CD4-positive, alpha-beta T cell treated with Interleukin-10 for 1 hour (primary cell): ENCODE measurements at places on chromosomes 1 and 21.
A peak's percentile ranks its signal among the peaks of the same experiment; 100 is the strongest.

- no peak for DNase-seq
Observed at GRCh38 chr1:216533776-216534175, 110.5 kb upstream of the USH2A start.

- DNase-seq: no peak
Observed at GRCh38 chr1:64975740-64976139, 9.4 kb upstream of the JAK1 start.

DNA sequence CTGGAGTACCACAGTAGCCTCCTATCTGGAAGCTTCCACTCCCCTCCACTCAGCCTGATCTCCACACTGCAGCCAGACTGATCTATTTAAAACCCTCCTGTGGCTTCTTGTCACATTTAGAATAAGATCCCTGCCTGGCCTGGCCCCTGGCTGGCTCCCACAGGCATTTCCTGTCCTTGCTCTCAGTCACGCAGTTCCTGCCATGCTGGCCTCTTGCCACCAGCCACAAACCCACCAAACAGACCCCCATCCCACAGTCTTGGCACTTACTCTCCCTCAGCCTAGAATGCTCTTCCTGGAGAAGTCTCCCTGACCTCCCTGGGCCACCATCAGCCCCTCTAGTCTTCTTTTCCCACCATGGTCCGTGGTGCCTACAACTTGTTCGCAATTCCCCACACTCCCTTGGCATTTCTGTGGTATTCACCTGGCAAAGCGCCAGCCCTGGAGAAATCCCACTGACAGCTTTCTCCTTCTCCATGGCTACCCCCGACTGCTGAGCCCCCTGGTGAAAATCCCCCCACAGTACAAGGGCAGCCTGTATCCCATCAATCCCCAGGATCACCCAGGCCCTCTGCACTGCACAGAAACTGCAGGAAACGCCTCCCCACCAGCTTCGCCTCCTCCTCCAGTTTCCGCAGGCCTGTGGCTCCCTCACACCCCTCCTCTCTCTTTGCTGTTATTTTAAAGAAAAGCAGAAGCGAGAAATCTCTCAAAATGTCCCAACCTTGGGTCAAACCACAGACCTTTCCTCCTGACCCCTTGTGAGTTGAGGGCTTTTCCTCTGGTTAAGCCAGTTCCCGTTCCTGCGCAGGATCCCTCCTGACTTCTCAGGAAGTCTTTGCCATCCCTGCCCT, 94.5 kb downstream of the SYT2 start:
- DNase-seq: no peak

GRCh38 chr1:7365706-7366105, 405.4 kb upstream of the VAMP3 start:
- DNase-seq: no peak

DNA sequence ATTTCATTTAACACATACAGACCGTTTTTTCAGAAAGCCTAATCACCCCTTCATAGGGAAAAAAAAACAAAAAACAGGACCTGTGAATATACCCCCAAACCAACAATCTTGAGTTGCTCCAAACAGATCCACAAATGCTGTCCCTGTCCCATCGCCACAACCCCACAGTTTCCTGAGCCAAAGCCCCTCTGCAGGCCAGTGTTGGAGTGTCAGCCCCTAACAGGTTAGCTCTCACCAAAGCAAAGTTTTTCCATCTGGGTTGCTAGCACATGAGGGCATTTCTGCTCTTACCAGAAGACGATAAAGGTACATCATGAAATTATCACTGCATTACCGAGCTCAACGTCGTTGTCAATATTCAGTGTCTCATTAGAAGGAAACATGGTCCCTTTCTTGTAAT, 40.8 kb downstream of the MCOLN2 start:
- DNase-seq: no peak

DNA sequence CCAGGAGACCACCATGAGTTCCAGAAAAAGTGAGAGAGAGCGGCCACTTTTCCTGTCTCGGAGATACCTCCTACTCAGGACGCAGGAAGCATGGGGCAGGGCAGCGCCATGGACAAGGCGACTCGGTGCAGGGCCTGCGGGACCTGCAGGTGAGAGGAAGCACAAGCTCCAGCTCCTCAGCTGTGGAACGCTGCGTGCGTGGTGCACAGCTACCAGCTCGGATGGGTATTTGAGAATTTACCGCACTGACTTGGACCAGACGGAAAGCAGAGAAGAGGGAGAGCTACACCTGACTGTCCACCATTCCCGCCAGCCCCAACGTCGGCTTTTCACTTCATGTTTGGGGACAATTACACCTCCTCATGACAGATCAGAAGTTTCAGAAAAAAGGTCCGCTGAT, 8.2 kb upstream of the CDK11A start:
- DNase-seq: no peak

- peak; percentile 27 for DNase-seq
Observed at GRCh38 chr1:22089787-22090186, 37.3 kb downstream of the CDC42 start.

DNA sequence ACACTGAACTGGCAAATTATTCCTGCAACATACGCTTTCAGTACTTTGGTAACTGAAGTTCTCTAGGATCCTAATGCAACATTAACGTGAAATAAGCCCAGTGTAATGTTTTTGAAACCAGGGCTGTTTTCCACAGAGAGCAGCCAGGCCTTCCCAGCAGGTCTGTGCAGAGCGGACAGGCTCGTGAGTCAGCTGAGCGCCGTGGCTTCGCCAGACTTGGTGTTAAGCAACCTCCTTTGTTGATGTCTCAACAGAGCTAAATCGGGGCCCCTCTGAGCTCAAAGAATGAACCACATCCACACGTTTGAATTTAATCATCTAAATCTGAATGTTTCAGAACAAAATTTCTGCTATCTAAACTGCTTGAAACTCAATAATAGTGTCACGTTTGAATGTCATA, 181.8 kb upstream of the FMN2 start:
- DNase-seq: no peak

- no peak for DNase-seq
Observed at GRCh38 chr1:198268784-198269645, 112.2 kb downstream of the NEK7 start.

DNA sequence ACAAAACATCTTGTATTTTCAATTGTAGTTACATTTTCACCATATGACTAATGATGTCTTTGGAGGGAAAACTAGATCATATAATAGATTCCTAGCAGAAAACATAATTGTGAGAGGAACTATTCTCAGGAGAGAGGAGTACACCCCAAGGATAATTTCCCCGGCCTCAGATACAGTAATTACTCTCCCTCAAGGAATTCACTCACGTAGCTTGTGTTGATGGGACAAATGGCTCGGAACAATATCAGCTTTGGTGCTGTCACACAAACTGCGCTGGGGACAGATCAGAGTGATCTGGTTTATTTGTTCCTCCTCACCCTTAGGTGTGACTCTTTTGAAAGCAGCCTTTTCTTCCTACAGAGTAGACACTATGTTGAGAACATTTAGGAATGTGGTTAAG, 11.2 kb downstream of the ABCG1 start:
- DNase-seq: no peak

GRCh38 chr1:165073185-165074007, 283.1 kb downstream of the LMX1A start:
- no peak for DNase-seq

- no peak for DNase-seq
Observed at GRCh38 chr21:35475762-35476161, 426.7 kb upstream of the RUNX1 start.

- no peak for DNase-seq
Observed at GRCh38 chr1:28259934-28260802, 850 bp downstream of the SESN2 start.

DNA sequence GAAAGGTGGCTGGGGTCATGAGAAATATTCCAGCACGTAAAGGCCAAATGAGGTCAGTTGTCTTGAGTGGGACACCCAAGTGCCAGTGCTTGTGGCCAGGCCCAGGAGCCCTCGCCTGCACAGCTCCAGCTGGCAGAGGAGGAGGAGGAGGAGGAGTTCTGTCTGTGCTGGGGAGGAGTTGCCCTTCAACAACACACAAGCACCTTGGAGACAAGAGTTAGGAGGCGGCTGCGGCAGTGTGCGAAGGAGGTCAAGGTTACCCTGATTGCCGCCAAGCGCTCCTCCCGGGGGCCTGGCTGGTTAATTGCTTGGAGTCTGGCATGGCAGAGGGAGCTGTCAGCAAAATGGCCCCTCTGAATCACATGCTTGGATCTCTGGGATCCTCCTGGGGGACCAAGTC, 45.1 kb downstream of the GRIK3 start:
- no peak for DNase-seq

DNA sequence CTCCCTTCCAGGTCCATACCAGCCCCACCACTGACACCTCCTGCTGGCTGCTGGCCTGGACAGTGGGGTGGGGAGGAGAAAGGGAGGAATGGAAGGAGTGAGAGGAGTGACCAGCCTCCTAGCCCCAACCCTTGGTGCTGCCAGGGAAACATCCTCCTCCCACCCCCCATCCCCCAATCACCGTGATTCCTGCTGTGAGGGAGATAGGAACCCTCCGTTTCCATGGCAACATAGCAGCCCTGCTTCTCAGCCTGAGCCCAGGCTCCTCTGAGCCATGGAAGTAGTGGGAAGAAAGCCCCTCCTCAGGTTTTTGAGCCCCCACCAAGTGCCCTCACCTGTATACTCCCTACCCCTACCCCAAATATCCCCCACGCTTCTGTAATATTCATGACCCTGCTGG, 44.4 kb upstream of the SCMH1 start:
- DNase-seq: no peak

DNA sequence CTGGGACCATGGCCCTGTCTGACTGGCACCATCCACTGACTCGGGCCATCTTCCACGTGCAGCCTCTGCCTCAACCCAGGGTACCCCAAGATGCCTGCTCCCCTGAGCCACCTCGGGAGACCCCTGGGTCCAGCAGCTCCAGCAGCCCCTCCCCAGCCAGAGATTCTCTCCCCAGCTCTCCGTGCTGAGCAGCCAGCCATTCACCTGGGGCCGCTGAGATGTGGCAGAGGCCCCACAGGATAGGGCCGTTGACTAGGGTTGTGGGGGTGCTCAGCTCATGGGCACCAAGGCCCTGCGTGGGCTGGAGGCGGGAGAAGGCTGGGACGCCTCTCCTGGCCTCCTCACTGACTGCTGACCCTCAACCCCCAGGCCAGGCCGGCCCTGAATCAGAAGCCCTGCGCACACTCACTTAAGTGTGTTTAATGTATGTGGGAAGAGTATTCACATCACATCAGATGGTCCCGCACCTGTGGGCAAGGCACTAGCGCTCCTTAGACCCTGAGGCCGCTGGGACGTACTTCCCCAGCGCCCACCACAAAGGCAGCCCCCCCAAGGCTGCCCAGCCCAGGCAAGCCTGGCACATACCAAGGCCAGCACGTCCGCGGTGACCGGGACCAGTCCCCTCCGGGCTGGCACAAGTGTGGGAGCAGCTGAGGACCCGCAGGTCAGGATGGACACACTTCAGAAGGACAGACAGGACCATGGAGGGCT, 27.8 kb downstream of the SLC19A1 start:
- no peak for DNase-seq

GRCh38 chr1:184447651-184448185, 60.9 kb downstream of the C1orf21 start:
- no peak for DNase-seq

DNA sequence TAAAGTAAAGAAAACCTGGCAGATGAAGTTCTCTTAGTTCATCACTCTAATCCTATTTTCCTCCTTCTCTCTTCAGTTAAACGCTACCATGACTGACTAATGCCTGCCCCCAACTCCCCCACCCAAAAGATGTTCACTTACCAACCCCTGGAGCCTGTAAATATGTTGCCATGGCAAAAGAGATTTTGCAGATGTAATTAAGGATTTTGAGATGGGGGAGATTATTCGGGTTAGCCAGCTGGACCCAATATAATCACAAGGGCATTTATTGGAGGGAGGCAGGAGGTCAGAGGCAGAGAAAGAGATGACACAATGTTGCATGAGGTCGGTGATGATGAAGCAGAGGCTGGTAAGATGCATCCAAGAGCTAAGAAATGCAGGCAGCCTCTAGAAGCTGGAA, 69.3 kb upstream of the PPP2R5A start:
- DNase-seq: no peak

DNA sequence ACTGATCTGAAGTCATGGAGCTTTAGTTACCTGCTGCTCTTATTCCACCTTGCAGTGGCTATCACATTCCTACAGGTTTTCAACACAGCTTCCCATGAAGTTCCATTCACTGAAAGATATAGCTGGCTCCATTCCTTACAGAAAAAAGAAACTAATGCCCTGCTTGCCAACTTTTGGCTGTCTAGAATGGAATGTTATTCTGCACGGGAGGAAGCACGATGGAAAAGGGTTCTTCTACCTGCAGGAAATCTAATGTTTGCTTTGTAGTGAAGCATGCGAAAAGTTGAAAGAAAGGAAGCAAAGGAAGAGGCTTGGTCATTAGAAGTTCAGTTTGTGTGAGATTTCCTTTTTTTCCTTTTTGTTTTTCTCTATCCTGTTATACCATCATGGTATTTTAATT, 32.6 kb downstream of the GIPC2 start:
- no peak for DNase-seq

GRCh38 chr1:169563019-169563615, 23.2 kb downstream of the F5 start:
- DNase-seq: no peak

DNA sequence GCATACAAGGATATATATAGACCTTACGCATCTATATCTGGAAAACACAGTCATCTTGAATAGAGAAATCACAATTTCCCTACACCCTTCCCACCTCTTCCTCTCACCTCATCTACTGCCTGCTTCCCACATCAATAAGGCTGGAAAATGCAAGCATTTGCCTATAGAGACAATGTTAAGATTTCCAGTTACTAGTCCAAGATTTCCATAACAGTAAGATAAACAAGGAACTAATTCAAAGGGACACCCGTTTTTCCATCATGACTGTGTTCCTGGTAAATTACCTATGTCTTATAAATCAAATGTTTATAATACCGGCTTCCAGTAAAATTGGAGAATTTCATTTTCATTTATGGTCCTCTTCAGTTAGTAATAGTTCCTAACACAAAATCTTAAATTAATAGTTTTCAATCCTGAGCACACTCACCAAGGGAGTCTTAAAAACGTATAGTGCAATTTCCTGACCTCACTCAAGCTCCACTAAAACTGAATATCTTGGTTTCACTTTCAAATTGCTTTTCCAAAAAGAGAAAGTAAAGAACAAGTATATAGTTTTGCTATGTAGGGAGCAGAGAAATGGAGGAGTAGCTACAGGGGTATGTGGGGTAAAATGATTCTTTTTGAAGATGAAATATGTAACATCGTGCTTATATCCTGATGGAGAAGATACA, 398.7 kb downstream of the PLPP3 start:
- no peak for DNase-seq

DNA sequence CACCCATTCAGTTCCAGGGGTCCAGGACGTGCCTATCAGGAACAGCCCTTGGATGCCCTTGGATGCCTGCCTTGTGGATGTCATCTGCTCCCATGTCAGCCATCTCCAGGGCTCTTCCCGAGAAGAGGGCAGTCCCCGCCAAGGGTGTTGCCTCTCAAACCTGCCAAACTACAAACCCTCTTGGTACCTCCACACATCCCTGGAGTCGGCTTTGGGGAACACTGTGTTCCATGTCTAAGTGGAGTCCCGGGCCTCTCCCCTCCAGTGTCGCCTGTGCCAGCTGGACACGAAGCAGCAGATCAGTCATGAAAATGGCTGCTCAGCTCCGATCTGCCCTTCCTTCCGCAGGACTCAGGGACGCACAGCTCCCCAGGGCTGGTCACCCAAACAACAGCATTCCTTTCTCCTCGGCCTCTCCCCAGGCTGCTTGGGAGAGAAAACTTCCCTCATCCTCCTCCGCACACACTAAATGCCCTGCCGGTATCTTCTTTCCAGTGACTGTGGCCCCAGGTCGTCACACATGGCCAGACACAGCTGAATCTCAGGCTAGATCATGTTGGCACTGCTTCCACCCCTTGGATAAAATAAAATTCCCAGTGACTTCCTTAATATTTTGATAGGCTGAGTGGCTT, 53.4 kb downstream of the GALNT2 start:
- no peak for DNase-seq

GRCh38 chr1:94927405-94928175, 680 bp upstream of the CNN3 start:
- no peak for DNase-seq
